ENCODE measurements at places on chromosomes 5 and 9. TPM values are rescaled to one million over a fixed set of nuclear protein-coding genes. Genes with fewer than 3 reads are reported as not detected.

The SSNA1 gene
- total RNA-seq = 37.9 TPM

The SOWAHA gene
- not detected for total RNA-seq

The ZNF879 gene
- total RNA-seq = 6.5 TPM

The C1QTNF2 gene
- total RNA-seq = not detected

DNA sequence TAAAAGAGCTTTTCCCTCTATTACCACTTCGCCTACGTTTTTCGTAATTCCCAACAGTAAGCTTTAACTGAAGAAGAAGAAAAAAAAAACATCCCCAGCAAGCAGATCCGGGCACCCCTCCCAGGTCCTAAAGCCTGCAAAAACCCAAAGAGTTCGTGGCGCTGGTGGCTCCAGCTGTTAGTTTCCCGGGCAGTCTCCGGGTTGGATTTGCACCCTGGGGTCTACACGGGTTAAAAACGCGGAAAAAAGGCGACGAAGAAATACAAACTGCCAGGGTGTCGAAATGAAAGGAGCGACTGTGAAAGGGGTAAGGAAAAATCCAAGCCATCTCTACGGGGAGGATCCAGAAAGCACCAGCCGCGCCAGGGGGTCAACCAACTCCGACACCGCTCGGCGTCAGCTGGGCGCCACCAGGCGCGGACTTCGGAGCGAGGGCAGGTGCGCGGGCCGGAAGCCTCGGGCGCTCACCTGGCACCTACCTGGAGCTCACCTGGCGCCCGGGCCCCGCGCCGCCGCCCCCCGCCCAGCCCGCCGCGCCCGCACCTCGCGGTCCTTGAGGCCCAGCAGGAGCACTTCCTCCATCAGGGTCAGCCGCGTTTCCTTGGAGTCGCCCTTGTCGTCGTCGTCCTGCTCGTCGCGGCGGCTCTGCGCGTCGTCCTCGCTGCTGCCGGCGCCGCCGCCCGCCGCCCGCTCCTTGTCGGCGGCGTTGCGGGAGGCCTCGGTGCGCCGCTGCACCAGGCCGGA is 680 bp downstream of the GOLPH3 start:
- no peak for DNase-seq

The WNK2 gene
- total RNA-seq = 0.48 TPM

DNA sequence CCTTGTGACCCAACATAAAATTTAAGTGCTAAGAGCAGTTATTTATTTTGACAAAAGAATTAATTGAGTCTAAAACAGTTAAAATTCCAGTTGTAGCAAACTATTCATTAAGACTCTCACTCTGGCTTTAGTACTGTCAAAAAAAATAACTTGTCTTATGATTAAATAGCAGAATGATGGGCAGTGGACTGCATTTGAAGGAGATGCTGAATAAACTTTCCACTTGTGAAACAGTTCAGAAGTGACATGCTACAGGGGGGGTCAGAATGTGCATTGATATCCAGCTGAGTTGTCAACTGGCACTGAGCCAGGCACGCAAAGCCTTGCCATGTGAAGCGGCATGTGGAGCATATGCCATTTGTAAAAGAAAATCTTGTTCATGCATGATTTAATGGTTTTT is 76.0 kb downstream of the FCHO2 start:
- no peak for DNase-seq

Measured in naive thymus-derived CD4-positive, alpha-beta T cell (primary cell).